Left lobe of liver (tissue), 2 donors: ENCODE measurements at places on chromosomes 11 and 22. TPM values are rescaled to one million over a fixed set of nuclear protein-coding genes. Genes with fewer than 3 reads are reported as not detected.

MMP11 gene
- 0.38 TPM for total RNA-seq

DNA sequence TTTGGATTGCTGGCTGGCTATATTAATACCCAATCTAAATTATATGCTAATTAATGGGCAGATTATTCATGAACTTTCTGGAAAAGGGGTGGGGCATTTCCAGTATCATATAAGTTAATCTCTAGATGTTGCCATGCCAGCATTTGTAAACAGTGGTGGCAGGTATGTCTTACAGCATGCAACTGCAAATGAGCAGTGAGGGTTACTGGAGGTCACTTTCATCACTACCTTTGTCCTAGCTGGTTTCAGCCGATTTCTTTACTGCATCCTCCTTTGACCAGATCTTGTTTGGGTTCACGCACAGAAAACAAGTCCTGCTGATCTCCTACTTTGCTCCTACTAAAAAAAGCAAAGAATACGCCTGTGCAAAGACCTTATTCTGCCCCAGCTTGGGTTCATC is 89.1 kb upstream of the USP47 start:
- no peak for DNase-seq

USH1C gene
- 1.2 TPM for total RNA-seq

GRCh38 chr11:72900013-72900412 is 85.8 kb downstream of the ATG16L2 start:
- DNase-seq: no peak

APOL3 gene
- total RNA-seq: 26.9 TPM

TENM4 gene
- 0.08 TPM for total RNA-seq

DNA sequence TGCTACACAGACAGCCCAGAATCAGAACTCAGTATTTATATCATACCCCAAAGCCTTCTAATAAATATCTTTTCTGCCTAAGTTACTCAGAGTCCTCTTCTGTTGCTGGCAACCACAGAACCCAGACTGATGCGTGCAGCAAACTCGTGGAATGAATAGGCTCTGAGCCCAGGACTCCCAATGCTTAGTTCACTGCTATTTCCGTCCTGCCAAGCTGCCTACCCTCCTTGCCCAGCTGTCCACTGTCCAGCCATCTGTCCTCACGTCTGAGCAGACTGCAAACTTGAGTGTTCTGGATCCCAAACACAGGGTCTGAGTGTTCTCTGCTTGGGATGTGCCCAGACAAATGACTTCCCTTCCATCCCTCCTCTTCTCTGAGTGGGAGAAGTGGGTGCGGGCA is 19.4 kb downstream of the PTPN5 start:
- DNase-seq: no peak

DNA sequence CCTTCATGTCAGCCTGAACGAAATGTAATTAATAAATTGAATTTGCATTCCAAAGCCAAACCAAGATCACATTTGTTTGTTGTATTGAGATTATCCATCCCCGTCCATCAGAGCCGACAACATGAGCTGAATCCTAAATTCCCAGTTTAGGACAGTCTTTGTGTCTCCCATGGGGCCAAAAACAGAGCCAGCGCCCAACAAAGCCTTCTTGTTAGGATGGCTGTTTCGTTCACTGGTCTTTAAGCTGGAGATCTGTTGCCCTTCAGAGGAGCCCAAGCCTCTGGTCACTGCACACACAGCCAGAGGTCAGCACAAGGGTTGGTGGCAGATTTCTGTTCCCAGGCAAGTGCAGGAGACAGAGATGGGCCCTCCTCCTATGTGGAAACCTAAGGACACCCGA is 25.8 kb downstream of the DSCAML1 start:
- DNase-seq: no peak

DNA sequence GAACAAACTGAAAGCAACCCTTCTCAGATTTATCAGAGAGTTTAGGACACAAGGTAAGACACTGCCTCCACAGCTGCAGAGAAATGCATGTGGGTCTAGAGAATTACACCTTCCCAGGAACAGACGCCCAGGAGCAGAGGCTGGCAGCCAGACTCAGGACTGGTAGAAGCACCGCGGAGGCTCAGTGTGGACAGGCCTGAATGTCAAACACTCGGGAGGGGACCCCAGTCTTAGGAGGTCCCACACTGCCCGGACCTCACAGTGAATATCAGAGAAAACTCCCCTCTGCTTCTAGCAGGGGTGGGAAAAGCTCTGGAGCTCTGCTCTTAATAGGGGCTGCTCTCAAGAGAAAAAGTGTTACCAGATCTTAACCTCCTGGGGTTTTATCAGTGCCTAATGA is 952.7 kb downstream of the BRD1 start:
- no peak for DNase-seq

APOA4 gene
- total RNA-seq: 102 TPM

DNA sequence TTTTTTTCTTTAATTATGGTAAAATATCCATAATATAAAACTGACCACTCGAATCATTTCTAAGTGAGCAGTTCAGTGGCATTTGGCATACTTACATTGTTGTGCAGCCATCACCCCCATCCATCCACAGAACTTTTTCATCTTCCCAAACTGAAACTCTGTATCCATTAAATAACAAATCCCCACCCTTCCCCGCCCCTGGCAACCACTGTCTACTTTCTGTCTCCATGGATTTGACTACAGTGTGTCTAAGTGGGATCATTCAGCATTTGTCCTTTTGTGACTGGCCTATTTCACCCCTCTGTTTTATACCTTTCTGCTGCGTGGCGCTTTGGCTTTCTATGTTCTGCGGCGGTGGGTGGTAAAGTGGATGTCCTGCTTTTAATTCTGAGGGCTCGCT is 49.1 kb downstream of the RTN4R start:
- no peak for DNase-seq

DNA sequence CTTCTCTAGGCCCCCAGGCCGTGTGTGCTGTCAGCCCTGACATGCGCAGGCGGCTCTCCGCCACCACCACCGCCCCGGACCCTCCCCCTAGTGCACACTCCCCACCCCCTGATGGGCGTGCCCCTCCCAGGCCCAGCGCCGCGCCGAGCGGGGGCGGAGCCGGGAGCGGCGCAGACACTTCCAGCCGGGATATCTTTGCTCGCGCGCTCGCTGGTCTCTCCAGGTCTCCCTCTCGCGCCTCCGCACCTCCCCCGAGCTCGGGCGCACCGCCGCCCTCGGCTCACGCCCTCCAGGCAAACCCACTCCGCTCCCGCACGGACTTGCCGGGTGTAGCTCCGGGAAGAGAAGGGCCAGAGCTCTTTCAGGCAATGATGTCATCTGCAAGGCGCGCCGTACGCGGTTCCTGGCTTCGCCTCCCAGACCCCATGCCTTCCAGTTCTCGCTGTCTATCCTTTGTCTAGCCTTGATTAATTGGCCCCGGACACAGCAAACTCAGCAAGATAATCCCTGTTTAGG is at the start of gene SCN3B:
TSS of gene SCN3B (minus strand) at position 59 of the 516 bp plus-strand sequence. CDS start 823 bp downstream, outside the sequence.
- DNase-seq: no peak

GRCh38 chr22:49735901-49736421 is 91.7 kb downstream of the BRD1 start:
- DNase-seq: no peak

GRCh38 chr11:122656631-122657101 is 1.1 kb downstream of the UBASH3B start:
- DNase-seq: peak; percentile 47

RGL4 gene
- total RNA-seq: not detected

DNA sequence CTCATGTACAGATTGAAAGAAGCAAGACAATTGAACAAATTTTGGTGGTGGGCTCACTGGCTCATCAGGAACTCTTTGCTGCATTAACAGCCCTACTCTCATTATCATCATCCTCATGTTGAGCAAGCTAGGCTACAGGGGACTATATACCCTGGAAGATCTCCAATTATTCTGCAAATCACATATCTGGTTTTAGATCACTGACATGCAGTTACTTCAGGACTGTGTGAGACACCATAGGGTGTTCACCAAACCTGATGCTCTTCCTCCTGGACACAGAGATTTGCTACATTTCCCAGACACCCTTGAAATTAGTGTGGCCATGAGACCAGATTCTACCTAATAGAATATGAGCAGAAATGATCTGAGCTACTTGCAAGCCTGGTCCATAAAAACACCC is 23.0 kb upstream of the ME3 start:
- DNase-seq: no peak

- no peak for DNase-seq
Measured at GRCh38 chr11:80929031-80929805, 1488.4 kb upstream of the TENM4 start.
